ENCODE measurements at places on chromosomes 5 and 9.

DNA sequence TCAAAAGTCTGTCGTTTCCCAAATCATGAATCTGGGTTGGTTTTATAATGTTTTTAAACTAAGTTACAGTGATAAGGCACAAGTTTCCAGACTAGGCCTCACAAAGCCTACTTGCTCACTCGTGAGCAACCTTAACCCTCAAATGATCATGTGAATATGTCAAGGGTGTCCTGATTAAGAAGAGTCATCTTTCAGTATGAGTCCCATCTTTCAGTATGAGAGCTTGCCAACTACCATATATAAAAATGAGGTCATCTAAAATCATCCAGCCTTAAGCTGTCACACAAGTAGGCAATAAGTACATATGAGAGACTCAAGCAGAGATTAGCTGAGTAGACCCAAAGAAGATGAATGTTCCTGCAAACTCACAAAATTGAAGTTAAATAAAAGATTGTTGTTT, 668.4 kb upstream of the FAM174A start:
- H3K27me3 ChIP-seq: no peaks in the 10 kb centered on the region
- H3K4me1 ChIP-seq: no peaks in the 10 kb centered on the region
- no peak overlapping the region for H3K27ac ChIP-seq
- no peak for DNase-seq

DNA sequence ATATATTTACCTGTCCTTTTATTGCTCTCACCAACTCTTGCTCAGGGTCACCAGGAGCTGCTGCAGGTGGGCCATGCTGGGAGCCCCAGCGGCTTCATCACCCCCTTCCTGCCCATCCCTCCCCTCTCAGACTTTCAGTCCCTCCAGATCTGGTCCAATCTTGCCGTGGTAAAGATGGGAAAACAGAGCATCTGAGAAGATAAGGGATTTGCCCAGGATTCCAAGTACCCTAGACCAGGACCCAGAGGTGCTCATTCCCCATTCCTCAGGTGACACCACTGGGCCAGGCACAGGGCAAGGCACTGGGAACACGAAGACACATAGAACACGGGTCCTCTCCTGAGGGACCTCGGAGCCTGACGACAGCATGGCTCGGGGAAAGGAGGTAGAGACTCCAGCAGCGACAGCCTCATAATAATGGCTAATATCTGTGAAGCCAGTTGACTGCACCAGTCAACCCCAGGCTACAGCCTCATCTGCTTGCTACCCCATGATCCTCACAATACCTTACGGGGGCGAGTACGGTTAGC, 18.0 kb downstream of the TMOD1 start:
- peaks cover 48% of the 10 kb centered on the region for H3K27me3 ChIP-seq
- H3K4me3 ChIP-seq: no peak overlapping the region
- peaks cover 10% of the 10 kb centered on the region for H3K4me1 ChIP-seq
- DNase-seq: no peak
- H3K36me3 ChIP-seq: no peaks in the 10 kb centered on the region
- H3K27ac ChIP-seq: no peak overlapping the region

GRCh38 chr9:76592974-76593347, 134.0 kb downstream of the GCNT1 start:
- peak overlapping the region; percentile 11 for H3K4me3 ChIP-seq
- peaks cover 13% of the 10 kb centered on the region for H3K27me3 ChIP-seq
- DNase-seq: no peak
- H3K36me3 ChIP-seq: no peaks in the 10 kb centered on the region

GRCh38 chr5:98365126-98365525, 408.3 kb upstream of the RGMB start:
- H3K4me3 ChIP-seq: no peak overlapping the region
- no peak for DNase-seq
- H3K36me3 ChIP-seq: no peaks in the 10 kb centered on the region
- H3K27ac ChIP-seq: no peak overlapping the region

DNA sequence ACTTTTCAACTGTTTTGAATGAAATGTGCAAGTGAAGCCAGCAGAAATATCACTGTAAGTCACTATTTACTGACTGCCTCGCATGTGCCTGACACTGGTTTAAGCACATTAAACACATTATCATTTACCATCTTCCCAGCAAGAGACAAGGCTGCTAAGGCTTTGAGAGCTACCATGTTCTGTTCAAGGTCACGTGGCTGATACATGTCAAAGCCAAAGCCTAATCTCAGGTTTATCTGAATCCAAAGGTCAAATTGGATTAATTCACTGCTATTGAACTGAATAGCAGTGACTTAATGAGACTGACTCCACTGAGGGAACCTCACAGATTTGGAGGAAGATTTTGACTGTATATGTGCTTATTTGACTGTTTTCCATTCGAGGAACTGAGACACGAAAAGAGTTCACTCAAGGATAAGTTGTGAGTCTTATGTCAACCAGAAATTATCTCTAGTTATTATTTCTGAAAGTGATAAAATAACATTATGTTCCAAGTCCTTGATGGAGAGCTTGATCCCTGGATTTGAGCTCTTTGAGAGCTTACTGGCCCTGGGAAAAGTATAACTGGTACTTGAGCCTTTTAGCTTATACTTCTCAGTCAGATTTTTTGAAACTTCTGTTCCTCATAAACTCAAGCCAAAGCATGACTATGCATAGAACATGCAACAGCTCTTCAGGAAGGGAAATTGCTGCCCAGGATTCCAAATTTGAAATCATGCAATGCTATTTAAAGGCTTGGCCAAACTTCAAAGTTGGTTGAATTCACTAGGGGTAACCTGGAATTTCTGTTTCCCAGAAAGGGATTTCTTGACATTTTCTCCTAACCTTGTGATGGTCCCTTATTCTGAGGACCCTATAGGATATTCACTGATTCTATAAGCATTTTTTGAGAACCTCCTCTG, 23.4 kb upstream of the ARHGAP26 start:
- H3K27ac ChIP-seq: no peak overlapping the region
- H3K36me3 ChIP-seq: no peaks in the 10 kb centered on the region
- H3K4me1 ChIP-seq: peaks cover 27% of the 10 kb centered on the region
- peaks cover 6% of the 10 kb centered on the region for H3K27me3 ChIP-seq
- no peak overlapping the region for H3K4me3 ChIP-seq
- DNase-seq: no peak
